Uterus (tissue), 4 donors: ENCODE measurements at places on chromosomes 12 and 14. TPM values are rescaled to one million over a fixed set of nuclear protein-coding genes. Genes with fewer than 3 reads are reported as not detected.
A peak's percentile ranks its signal among the peaks of the same experiment; 100 is the strongest.

DNA sequence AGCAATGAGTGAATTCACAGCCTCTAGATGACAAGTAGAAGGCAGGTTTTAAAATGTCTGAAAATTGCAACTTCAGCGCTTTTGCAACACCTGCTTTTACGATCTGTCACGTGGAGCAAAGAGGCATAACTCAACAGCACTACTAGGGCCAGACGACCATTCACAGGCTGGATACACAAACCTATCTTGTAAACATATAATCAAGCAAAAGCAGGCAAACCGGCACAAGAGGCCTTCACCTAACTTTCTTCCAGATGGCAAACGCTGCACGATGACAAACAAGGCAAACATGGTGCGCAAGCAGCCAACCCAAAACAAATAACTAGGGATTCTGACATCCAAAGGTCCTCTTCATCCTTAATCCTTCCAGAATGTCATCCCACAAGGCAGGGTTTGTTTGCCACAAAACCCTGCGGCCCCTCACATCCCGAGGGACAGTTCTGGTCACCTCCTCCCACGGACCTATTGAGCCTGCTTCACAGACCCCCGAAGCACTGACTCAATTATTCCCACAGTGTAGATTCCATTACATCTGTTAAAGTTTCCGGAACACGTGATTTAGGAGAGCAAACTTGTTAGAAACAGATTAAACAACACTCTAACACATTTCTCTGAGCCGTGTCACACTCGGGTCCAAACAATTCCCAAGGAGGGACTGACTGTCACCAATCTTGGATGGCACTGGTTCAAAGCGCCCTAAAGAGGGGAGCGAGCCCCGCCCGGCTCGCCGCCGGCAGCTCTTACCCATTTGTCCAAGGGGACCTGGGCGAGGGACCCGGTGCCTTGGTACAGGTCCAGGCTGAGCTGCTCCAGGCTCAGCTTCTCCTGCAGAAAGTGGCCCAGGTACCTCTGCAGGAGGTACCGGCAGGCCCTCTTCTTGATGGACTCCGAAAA, 823 bp downstream of the ATG2B start:
- H3K36me3 ChIP-seq, result no peaks in the 10 kb centered on the region
- DNase-seq, result peak; percentile 31
- no peaks in the 10 kb centered on the region for H3K27me3 ChIP-seq

- H3K4me1 ChIP-seq, result no peaks in the 10 kb centered on the region
- no peaks in the 10 kb centered on the region for H3K27me3 ChIP-seq
- H3K27ac ChIP-seq, result no peak overlapping the region
- no peak for DNase-seq
Measured at GRCh38 chr12:131425112-131426075, 285.5 kb upstream of the SFSWAP start.

- no peaks in the 10 kb centered on the region for H3K36me3 ChIP-seq
- H3K4me1 ChIP-seq, result no peaks in the 10 kb centered on the region
- H3K4me3 ChIP-seq, result peak overlapping the region; percentile 17
- no peak overlapping the region for H3K27ac ChIP-seq
- DNase-seq, result peak; percentile 25
Measured at GRCh38 chr12:110073049-110073831, 24.9 kb upstream of the C12orf76 start.

DNA sequence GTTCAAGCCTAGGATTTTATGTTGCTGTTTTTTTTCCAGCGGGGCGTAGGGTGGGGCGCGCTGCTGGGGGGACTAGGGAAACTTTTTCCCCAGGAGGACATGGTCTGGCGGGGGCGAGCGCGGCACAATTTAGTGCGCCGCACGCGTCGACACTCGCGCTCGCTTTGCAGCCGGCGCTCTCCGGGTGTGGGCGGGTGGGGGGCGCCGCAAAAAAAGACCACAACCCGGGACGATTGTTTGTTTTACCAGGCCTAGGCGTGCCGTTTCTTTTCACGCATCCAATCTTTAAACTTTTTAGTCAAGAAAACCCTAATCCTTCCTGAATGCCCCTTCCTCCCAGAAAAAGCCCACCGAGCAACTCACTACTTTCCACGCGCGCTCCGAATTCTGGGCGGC, 865 bp upstream of the ZFP36L1 start:
- DNase-seq, result no peak
- no peaks in the 10 kb centered on the region for H3K27me3 ChIP-seq
- peak overlapping the region; percentile 78 for H3K4me3 ChIP-seq
- H3K36me3 ChIP-seq, result no peaks in the 10 kb centered on the region
- H3K27ac ChIP-seq, result peak overlapping the region; percentile 99

GRCh38 chr12:54005853-54006558, 2.8 kb upstream of the HOXC8 start:
- DNase-seq, result peak; percentile 92
- peak overlapping the region; percentile 14 for H3K4me3 ChIP-seq
- H3K27me3 ChIP-seq, result peaks cover 33% of the 10 kb centered on the region

GRCh38 chr12:128463881-128464280, 196.9 kb downstream of the TMEM132C start:
- H3K4me3 ChIP-seq, result no peak overlapping the region
- no peaks in the 10 kb centered on the region for H3K4me1 ChIP-seq
- H3K36me3 ChIP-seq, result no peaks in the 10 kb centered on the region
- no peak overlapping the region for H3K27ac ChIP-seq

DNA sequence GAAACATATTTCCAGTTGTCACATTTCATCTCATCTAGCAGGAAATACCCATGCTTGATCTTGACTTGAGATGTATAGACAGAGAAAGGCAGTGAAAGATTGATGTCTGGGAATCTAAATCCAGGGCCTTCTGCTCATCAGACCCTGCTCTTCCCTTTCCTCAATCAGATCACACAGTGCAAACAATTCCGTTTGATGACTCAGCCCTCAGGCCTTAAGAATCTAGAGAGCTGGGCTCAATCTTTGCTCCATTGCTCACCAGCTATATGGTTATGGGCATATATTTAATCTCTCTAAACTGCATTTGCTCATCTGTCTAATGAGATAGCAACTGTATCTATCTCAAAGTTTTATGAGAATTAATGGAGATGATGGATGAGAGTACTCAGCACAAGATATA, 201.8 kb upstream of the CCDC196 start:
- no peaks in the 10 kb centered on the region for H3K36me3 ChIP-seq
- no peaks in the 10 kb centered on the region for H3K27me3 ChIP-seq
- peaks cover 8% of the 10 kb centered on the region for H3K4me1 ChIP-seq
- no peak overlapping the region for H3K4me3 ChIP-seq

DNA sequence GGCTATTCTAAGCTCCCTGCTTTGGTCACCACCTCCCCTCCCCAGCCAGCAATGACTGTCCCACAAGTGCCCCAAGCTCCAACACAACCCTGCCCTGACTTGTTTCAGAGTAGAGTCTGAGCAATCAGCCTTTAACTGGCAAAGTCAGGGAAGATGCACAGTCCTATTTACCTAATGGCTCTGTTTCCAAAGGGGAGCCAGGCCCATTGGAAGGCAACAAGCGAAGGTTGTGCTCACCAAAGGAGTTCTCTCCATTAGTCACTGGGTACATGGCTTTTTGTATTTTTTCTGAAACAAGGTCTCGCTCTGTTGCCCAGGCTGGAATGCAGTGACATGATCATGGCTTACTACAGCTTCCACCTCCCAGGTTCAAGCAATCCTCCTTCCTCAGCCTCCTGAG, 267.1 kb upstream of the CRY1 start:
- DNase-seq, result no peak

Gene PTCSC3
- not detected for total RNA-seq

Gene CELA1
- total RNA-seq, result not detected

Gene OTOGL
- 0.26 TPM for total RNA-seq

Gene VTI1B
- 39.0 TPM for total RNA-seq
